ENCODE measurements at places on chromosomes 3 and 15.

GRCh38 chr3:52085681-52086282 is 29.4 kb upstream of the DUSP7 start:
- no peaks in the 10 kb centered on the region for H3K4me1 ChIP-seq
- no peak for DNase-seq
- H3K4me3 ChIP-seq: no peak overlapping the region

- peak overlapping the region; percentile 80 for H3K27ac ChIP-seq
- peaks cover 28% of the 10 kb centered on the region for H3K4me1 ChIP-seq
- peaks cover 2% of the 10 kb centered on the region for H3K36me3 ChIP-seq
- DNase-seq: peak; percentile 92
- no peaks in the 10 kb centered on the region for H3K27me3 ChIP-seq
These were observed 10.0 kb downstream of the BMF start for GRCh38 chr15:40098489-40099261.

GRCh38 chr3:131543714-131544113 is 40.9 kb upstream of the MRPL3 start:
- H3K27me3 ChIP-seq: no peaks in the 10 kb centered on the region
- peak; percentile 55 for DNase-seq
- H3K36me3 ChIP-seq: no peaks in the 10 kb centered on the region
- no peak overlapping the region for H3K4me3 ChIP-seq
- H3K4me1 ChIP-seq: no peaks in the 10 kb centered on the region

GRCh38 chr3:48985831-48986376 is 4.1 kb upstream of the P4HTM start:
- DNase-seq: no peak
- no peaks in the 10 kb centered on the region for H3K27me3 ChIP-seq
- peaks cover 12% of the 10 kb centered on the region for H3K36me3 ChIP-seq
- peaks cover under 1% of the 10 kb centered on the region for H3K4me1 ChIP-seq
- no peak overlapping the region for H3K4me3 ChIP-seq

DNA sequence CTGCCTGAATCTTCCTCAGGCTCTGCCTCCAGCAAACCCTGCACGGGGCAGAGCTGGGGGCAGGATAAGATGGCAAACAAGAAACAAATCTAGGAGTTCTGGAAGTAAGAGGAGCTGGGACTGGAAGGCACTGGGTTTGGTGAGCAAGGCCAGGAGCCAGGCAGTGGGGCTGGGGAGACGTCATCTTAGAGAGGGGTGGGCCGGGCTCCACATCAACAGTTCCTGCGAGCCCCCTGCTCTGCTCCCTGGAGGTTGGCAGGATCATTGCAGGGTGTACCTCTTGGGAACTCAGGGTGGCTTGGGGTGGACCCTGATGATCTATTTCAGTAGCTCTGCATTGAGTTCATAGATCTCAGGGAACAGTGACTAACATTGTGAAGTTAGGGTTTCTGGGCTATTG is 87.3 kb upstream of the PRR23E start:
- no peaks in the 10 kb centered on the region for H3K4me1 ChIP-seq
- no peak overlapping the region for H3K27ac ChIP-seq
- no peaks in the 10 kb centered on the region for H3K27me3 ChIP-seq
- no peaks in the 10 kb centered on the region for H3K36me3 ChIP-seq
- H3K4me3 ChIP-seq: no peak overlapping the region
- peak; percentile 19 for DNase-seq

GRCh38 chr15:75659928-75660645 is 12.4 kb downstream of the SNX33 start:
- no peak overlapping the region for H3K27ac ChIP-seq
- H3K4me1 ChIP-seq: no peaks in the 10 kb centered on the region
- no peaks in the 10 kb centered on the region for H3K27me3 ChIP-seq
- no peak overlapping the region for H3K4me3 ChIP-seq
- no peak for DNase-seq

- H3K4me3 ChIP-seq: no peak overlapping the region
- H3K27ac ChIP-seq: no peak overlapping the region
- H3K4me1 ChIP-seq: no peaks in the 10 kb centered on the region
- DNase-seq: peak; percentile 31
- no peaks in the 10 kb centered on the region for H3K36me3 ChIP-seq
These were observed 36.0 kb downstream of the MNS1 start for GRCh38 chr15:56428821-56429458.

GRCh38 chr3:174822320-174822719 is 36.8 kb upstream of the NAALADL2 start:
- H3K4me3 ChIP-seq: no peak overlapping the region
- no peak for DNase-seq
- H3K27me3 ChIP-seq: no peaks in the 10 kb centered on the region

DNA sequence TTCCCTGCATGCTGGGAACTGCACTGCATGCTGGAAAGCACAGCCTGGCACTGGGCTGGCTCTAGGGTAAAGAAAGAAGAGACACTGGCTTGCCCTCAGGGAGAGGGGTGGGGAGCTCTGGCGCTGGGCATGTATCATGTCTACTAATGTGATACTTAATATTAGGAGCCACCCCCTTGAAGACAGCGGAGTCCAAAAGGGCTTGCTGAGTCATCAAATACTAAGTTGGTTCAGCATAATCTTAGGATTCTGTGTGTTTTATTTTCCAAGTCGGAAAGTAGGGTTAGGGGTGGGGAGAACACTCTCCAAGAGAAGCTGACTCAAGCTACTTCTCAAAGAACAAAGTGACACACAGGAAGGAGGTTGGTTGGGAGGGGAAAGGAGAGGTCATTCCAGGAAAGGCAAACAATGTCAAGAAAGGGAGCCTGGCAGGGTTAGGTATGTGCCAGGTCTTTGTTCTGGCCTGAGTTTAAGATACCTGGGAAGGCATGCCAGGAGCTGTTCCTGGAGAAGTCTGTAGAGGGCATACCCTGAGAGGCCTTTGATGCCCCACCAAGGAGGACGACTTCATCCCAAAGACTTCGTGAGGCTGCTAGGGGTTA is 237.8 kb upstream of the NR2E3 start:
- H3K4me3 ChIP-seq: no peak overlapping the region
- H3K27me3 ChIP-seq: no peaks in the 10 kb centered on the region
- no peaks in the 10 kb centered on the region for H3K4me1 ChIP-seq
- H3K27ac ChIP-seq: no peak overlapping the region

- no peak for DNase-seq
- no peak overlapping the region for H3K4me3 ChIP-seq
- no peak overlapping the region for H3K27ac ChIP-seq
- no peaks in the 10 kb centered on the region for H3K36me3 ChIP-seq
- no peaks in the 10 kb centered on the region for H3K27me3 ChIP-seq
These were observed 116.9 kb downstream of the POLR2M start for GRCh38 chr15:57823325-57823882.

GRCh38 chr3:183518491-183519251 is 36.8 kb downstream of the KLHL6 start:
- no peaks in the 10 kb centered on the region for H3K36me3 ChIP-seq
- no peaks in the 10 kb centered on the region for H3K4me1 ChIP-seq
- DNase-seq: peak; percentile 36
- no peaks in the 10 kb centered on the region for H3K27me3 ChIP-seq
- H3K27ac ChIP-seq: no peak overlapping the region

- no peak for DNase-seq
- peaks cover 2% of the 10 kb centered on the region for H3K4me1 ChIP-seq
- H3K36me3 ChIP-seq: no peaks in the 10 kb centered on the region
- H3K27ac ChIP-seq: no peak overlapping the region
- H3K4me3 ChIP-seq: no peak overlapping the region
These were observed 517.8 kb upstream of the CFAP20DC start for GRCh38 chr3:59567661-59568060.

GRCh38 chr3:101303089-101303731 is 17.2 kb downstream of the IMPG2 start:
- no peak overlapping the region for H3K27ac ChIP-seq
- no peak for DNase-seq
- no peaks in the 10 kb centered on the region for H3K4me1 ChIP-seq
- H3K27me3 ChIP-seq: no peaks in the 10 kb centered on the region
- no peaks in the 10 kb centered on the region for H3K36me3 ChIP-seq

- no peak overlapping the region for H3K4me3 ChIP-seq
- no peak for DNase-seq
- H3K27ac ChIP-seq: no peak overlapping the region
- H3K27me3 ChIP-seq: no peaks in the 10 kb centered on the region
- H3K36me3 ChIP-seq: no peaks in the 10 kb centered on the region
- no peaks in the 10 kb centered on the region for H3K4me1 ChIP-seq
These were observed 9.5 kb upstream of the CCDC66 start for GRCh38 chr3:56547486-56547885.

DNA sequence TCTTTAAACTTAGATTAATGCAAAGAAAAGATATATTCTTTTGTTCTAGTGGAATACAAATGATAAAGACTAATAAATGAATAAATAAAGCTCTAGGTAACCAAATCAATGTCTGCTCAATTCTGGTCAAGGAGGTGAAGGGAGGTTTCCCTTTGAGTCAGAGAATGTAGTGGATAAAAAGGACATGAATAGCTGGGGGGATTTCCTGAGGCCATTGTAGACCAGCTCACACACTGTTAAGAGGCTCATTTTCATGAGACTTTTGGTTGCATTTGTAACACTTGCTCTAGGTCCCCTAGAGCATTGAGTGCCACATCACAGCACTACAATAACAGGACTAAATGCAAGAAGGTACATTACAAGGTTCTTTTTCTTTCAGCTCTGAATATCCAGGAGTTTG is 170.7 kb downstream of the TIGIT start:
- no peaks in the 10 kb centered on the region for H3K4me1 ChIP-seq
- H3K4me3 ChIP-seq: no peak overlapping the region

GRCh38 chr15:58458076-58458475 is 26.3 kb downstream of the LIPC start:
- no peak overlapping the region for H3K27ac ChIP-seq
- DNase-seq: no peak
- no peaks in the 10 kb centered on the region for H3K27me3 ChIP-seq
- H3K36me3 ChIP-seq: no peaks in the 10 kb centered on the region
- H3K4me3 ChIP-seq: no peak overlapping the region

DNA sequence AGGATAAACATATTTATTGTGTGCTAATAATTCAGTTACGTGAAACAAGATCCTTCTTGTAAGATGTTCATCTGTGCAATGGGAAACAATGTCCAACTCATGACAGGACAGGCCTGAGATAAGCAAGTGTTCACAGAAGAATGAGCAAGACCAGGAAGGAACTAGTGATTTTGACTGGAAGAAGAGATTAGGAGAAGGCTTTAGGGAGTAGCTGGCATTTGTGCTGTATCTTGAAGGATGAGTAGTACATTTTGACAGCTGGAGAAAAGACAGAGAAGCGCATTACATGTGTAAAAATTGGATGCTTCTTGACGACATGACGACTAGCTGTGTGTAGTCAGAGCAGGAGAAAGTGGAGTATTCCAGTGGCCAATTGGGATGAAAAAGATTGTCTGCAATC is 48.4 kb downstream of the GBE1 start:
- no peak overlapping the region for H3K27ac ChIP-seq
- no peaks in the 10 kb centered on the region for H3K36me3 ChIP-seq
- H3K27me3 ChIP-seq: no peaks in the 10 kb centered on the region
- H3K4me3 ChIP-seq: no peak overlapping the region
- no peaks in the 10 kb centered on the region for H3K4me1 ChIP-seq
- DNase-seq: no peak

DNA sequence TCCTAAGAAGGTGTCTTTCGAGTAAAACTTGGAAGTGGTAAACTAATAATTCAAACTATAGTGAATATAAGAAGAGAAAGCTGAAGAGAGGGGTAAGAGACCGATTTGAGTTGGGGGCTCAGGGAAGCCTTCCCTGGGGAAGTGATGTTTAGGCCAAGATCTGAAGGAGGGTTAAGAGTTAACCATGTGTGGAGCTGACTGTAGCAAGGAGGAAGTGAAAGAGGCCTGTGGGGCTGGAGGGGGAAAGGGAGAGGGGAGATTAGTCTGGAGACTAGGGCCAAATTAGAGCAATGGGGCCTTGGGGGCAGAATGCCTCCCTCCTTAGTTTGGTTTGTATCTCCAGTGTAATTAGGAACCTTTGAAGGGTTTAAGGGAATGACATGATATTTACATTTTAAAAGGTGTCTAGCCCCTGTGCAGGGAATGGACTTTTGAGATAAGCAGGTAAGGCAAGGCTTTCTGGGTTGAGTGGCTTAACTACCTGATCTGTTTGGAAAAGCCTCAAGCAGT is 2.2 kb downstream of the ZNF592 start:
- H3K27me3 ChIP-seq: no peaks in the 10 kb centered on the region
- peak; percentile 61 for DNase-seq
- peaks cover 5% of the 10 kb centered on the region for H3K4me1 ChIP-seq

- H3K36me3 ChIP-seq: no peaks in the 10 kb centered on the region
- peak overlapping the region; percentile 70 for H3K4me3 ChIP-seq
- peak overlapping the region; percentile 31 for H3K27ac ChIP-seq
- H3K27me3 ChIP-seq: no peaks in the 10 kb centered on the region
- peaks cover 17% of the 10 kb centered on the region for H3K4me1 ChIP-seq
These were observed 520 bp downstream of the MESD start for GRCh38 chr15:80989081-80989517.

DNA sequence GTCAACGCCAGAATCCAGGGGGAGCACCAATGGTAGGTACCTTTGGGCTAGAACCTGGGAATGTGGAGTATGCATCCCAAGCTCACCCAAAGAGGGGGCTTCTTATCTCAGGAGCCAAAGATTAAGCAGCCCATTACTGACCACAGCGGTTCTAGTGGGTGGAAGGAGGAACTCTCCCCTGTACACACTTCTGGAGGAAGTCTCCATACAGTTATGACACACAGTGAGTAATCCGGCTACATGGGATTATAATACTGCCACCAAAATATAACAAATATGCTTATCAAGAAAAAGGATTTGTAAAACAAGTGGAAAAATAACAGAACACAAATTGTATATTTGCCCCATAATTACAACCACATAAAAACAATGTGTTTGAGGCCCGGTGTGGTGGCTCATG is 8.4 kb downstream of the MYO1E start:
- DNase-seq: no peak
- no peaks in the 10 kb centered on the region for H3K4me1 ChIP-seq
- H3K36me3 ChIP-seq: no peaks in the 10 kb centered on the region
- H3K27ac ChIP-seq: no peak overlapping the region
- no peak overlapping the region for H3K4me3 ChIP-seq
- H3K27me3 ChIP-seq: no peaks in the 10 kb centered on the region

GRCh38 chr3:31688984-31689383 is 156.3 kb downstream of the STT3B start:
- H3K4me1 ChIP-seq: no peaks in the 10 kb centered on the region
- no peak overlapping the region for H3K27ac ChIP-seq
- H3K27me3 ChIP-seq: no peaks in the 10 kb centered on the region
- H3K36me3 ChIP-seq: no peaks in the 10 kb centered on the region

DNA sequence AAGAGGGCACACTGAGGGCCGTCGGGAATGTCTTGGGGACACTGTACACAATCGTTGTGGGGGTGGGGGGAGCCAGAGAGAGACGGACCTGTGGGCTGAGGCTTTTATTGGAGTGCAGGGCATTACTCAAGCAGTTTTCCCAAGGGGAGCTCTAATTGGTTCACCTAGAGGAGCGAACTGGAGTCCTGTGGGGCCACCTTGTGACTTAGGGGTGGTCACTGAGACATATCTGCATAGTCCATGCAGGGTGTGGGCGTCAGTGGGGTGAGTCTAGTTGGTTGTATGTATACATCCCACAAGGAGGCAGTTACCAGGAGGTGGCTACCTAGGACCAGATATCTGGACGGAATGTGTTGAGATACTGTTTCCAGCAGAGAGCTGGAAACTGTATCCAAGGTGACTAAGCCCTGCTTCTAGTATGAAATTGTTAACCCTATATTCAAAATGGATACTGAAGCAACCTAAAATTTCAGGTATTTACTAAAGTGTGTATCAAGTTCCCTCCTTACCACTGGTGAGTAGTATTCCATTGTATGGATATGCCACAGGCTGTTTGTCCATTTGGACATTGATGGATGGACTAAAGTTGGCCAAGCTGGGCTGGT is 2.6 kb upstream of the PIGZ start:
- peaks cover 29% of the 10 kb centered on the region for H3K27me3 ChIP-seq
- no peak overlapping the region for H3K4me3 ChIP-seq
- H3K36me3 ChIP-seq: no peaks in the 10 kb centered on the region
- no peak for DNase-seq
- H3K27ac ChIP-seq: no peak overlapping the region
- no peaks in the 10 kb centered on the region for H3K4me1 ChIP-seq

All from mesendoderm (in vitro differentiated cells).